Gastroesophageal sphincter (tissue), 4 donors: ENCODE measurements at places on chromosomes 1 and 21. TPM values are rescaled to one million over a fixed set of nuclear protein-coding genes. Genes with fewer than 3 reads are reported as not detected.

Gene CELA2A
- total RNA-seq = not detected

Gene LMOD1
- total RNA-seq = 1,570 TPM

Gene ABCA4
- not detected for total RNA-seq

Gene C1orf141
- not detected for total RNA-seq
